ENCODE measurements at places on chromosomes 3 and 15. TPM values are rescaled to one million over a fixed set of nuclear protein-coding genes. Genes with fewer than 3 reads are reported as not detected.

UMPS gene
- 35.6 TPM for total RNA-seq

SLC27A2 gene
- 7.5 TPM for total RNA-seq

XYLB gene
- 2.4 TPM for total RNA-seq

DNA sequence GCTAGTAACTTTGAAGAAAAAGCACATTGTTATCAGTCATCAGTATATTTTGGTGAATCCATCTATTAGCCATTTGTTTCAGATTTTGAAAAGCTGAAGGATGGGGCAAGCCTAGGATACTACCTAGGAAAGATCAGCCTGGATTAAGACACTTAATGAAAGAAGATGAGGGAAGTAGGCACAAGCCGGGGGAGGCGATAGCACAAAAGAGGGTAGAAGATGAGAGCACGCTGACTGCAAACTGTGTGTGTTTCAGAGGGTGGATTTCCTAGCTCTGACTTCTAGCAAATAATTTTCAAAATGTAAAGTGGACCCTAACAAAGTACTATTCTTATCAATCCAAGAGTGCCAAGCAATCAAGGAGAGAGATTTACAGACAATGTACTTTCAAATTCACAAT is 22.2 kb upstream of the SOX2 start:
- H3K4me3 ChIP-seq = no peak overlapping the region
- no peaks in the 10 kb centered on the region for H3K4me1 ChIP-seq
- H3K36me3 ChIP-seq = no peaks in the 10 kb centered on the region

- no peak for DNase-seq
- peaks cover 4% of the 10 kb centered on the region for H3K4me1 ChIP-seq
- H3K27ac ChIP-seq = no peak overlapping the region
Observed at GRCh38 chr3:58411036-58411435, 22.6 kb downstream of the PDHB start.
